Activated CD4-positive, alpha-beta T cell treated with anti-CD3 and anti-CD28 coated beads, Interleukin-2, amount 10 ng/mL, durations not matched to agents 7 days and 5 days (primary cell): ENCODE measurements at places on chromosomes 4 and X. TPM values are rescaled to one million over a fixed set of nuclear protein-coding genes. Genes with fewer than 3 reads are reported as not detected.

- peaks cover 15% of the 10 kb centered on the region for H3K4me1 ChIP-seq
- DNase-seq = no peak
- no peaks in the 10 kb centered on the region for H3K36me3 ChIP-seq
- H3K27ac ChIP-seq = no peak overlapping the region
Measured at GRCh38 chr4:77124576-77124975, 32.4 kb upstream of the CCNG2 start.

DNA sequence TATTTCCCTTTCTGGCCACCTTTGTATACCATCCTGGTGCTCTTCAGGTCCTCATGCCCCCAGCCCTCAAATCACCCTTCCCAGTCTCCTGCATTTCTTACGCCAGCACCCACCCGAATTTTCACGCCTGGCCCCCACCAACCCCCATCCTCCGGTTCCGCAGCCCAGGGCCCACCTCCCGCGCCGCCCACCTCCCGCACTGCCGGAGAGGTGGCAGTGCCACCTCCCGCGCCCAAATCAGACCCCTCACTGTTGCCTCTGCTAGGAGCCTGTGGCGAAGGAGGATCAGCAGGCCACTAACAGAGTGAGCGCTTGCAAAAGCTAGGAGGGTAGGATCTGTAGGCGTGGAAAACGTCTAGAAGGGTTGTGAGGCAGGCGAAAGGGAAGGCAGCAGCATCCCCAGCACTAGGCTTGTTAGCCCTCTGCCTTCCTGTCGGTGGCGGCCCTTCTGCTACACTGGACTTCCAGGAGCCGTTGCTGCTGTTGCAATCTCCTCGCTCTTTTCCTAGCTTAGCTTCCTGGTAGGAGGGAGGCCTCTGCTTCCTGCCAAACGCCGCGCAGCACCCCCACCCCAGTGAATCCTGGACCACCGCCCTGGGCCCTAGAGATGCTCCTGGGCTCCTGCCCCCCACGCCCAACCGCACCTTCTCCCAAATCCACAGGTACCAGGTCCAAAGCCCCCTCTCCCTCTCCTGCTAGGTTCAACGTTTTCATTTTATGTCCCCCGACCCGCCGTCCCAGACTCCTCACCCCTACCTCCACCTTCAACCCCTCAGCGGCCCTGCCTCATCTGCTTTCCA lies 51.0 kb downstream of the SPIN2B start:
- H3K36me3 ChIP-seq = no peaks in the 10 kb centered on the region
- no peaks in the 10 kb centered on the region for H3K27me3 ChIP-seq
- H3K27ac ChIP-seq = no peak overlapping the region
- no peak for DNase-seq
- no peak overlapping the region for H3K4me3 ChIP-seq
- no peaks in the 10 kb centered on the region for H3K4me1 ChIP-seq

- H3K4me3 ChIP-seq = no peak overlapping the region
- H3K4me1 ChIP-seq = no peaks in the 10 kb centered on the region
- H3K27ac ChIP-seq = no peak overlapping the region
- no peaks in the 10 kb centered on the region for H3K27me3 ChIP-seq
- no peak for DNase-seq
- peaks cover 14% of the 10 kb centered on the region for H3K36me3 ChIP-seq
Measured at GRCh38 chr4:112594993-112595392, 41.7 kb downstream of the ZGRF1 start.

DNA sequence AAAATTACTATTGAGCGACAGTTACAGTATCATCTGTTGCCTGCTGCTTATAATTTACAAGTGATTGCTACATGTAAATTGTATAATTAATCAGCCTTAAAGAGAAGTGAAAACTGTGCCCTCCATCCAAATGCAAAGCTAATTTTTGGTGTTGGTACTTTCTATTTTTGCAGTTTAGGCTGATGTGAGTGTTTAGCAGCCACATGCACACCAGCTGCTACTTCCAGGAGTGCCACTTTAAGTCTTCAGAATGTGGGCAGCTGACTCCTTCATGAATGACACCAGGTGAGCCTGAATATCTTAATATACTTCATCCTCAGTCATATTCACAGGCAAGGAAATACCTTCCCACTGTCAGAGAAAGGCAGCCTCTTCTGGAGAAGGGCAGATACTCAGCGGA lies 149.8 kb upstream of the RASGEF1B start:
- H3K4me1 ChIP-seq = no peaks in the 10 kb centered on the region
- no peak for DNase-seq
- no peaks in the 10 kb centered on the region for H3K27me3 ChIP-seq
- H3K27ac ChIP-seq = no peak overlapping the region

- peaks cover 8% of the 10 kb centered on the region for H3K4me1 ChIP-seq
- H3K27ac ChIP-seq = no peak overlapping the region
- H3K4me3 ChIP-seq = no peak overlapping the region
- peaks cover 9% of the 10 kb centered on the region for H3K36me3 ChIP-seq
Measured at GRCh38 chrX:123884809-123885408, 25.1 kb downstream of the XIAP start.

GRCh38 chrX:19549838-19550237 lies 34.5 kb upstream of the MAP3K15 start:
- H3K27ac ChIP-seq = peak overlapping the region; percentile 60
- peaks cover 24% of the 10 kb centered on the region for H3K36me3 ChIP-seq
- DNase-seq = peak; percentile 8
- no peaks in the 10 kb centered on the region for H3K27me3 ChIP-seq
- no peak overlapping the region for H3K4me3 ChIP-seq

The HCFC1 gene
- total RNA-seq = 121 TPM

The PDLIM3 gene
- not detected for total RNA-seq
